GM19239 (cell line): ENCODE measurements at places on chromosomes 1 and 21.

DNA sequence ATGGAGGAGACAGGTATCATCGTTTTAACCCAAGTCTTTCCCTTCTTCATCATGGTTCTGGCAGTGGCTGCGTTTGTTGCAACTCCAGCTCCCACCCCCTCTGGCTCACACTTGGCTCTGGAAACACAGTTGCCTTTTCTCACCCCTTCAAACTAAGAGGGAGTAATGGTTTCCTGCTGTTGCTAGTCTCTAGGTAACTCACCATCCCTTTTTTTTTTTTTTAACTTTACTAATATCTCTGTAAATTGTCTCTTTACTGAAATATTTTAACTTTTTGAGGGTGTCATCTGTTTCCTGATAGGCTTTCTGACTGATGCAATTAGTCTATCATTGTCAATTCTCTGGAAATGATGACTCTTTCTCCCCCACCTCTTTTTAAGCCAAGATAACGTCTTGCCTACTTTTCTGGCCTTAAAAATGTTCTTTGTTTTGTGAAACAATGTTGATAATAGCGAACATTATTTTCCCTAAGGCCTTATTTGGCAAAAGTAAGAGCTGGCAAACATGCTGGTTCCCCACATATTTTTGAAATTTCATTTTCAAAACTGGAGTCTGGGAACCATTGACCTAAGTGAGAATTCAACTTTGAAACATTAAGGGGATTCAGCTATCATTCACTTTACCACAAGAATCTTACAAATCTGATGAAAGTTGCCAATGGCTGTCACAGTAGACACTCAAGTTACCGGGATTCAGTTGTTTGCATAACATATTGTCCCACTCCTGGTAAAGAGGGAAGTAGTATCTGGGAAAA lies 85.3 kb downstream of the LEPR start:
- DNase-seq: no peak

- DNase-seq: no peak
These were observed 57.2 kb upstream of the CNIH3 start for GRCh38 chr1:224558904-224559303.

DNA sequence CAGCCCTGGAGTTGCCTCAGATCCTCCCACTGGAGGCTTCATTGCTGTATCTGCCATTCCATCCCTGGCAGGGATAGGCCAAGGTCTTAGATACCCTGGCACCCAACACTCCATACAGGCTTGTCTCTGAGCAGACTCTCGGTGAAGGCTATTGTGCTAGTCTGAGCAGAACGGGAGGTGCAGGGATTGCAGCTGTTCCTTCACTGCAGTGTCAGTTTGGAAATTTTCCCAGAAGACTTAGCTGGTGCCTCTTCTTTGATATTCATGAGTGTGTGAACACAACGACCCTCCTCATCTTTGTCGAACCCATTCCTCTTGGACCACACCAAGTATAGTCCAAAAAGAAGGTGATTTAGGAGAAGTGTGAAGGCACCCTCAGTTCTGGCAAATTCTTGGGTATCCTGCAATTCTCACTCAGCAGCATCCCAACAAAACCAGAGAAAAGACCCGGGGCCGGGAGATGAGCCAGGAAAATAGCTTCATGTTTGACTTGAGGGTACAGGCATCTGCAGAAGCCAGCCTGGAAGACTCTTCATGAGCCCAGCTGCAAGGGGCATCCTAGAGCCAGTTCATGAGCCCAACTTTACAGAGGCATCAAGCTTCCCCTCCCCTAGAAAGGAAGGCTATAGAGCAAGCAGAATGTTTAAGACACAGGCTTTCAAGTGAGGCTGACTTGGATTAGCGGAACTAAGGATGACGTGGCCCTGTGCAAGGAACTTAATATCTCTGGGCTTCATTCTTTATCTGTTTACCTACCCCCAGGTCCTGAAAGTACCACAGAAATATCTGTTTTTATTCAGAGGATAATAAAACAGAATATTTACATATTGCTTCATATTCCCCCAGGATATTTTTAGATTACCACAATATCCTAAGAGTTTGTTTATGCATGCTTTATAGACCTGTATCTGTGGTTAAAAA lies 38.8 kb upstream of the HAO2 start:
- DNase-seq: no peak

- no peak for DNase-seq
These were observed 186.2 kb downstream of the RHOU start for GRCh38 chr1:228921481-228921880.

GRCh38 chr21:46032100-46032499 lies 50.5 kb downstream of the COL6A1 start:
- DNase-seq: no peak

- DNase-seq: no peak
These were observed 81.9 kb upstream of the NR5A2 start for GRCh38 chr1:199945591-199945990.

DNA sequence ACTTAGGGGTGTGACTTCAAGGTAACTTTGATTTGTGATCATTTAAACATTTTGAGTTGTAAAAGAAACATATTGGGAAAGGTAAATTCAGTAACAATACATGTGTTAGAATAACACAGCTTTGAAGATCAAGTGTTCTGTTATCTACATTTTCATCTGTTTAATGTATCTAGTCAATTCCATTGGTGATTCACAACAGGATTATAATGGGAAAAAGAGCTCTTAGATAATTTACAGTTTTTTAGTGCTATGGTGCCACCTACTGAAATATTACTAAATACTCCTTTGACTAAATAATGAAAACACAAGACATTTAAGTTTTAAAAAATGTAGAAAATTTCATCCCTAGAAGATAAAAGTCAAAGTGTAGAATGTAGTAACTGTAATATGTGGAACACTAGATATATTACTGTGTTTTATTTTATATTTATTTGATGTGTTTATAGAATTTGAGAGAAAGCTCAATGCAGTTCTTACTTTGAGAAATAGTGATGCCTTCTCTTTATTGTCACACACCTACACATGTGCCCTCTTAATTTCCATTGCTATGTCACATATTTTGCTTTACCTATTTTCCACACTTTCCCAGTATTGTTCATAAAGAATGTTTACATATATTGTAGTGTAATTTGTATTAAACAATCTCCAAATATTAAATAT lies 47.4 kb downstream of the PTPRC start:
- DNase-seq: no peak

DNA sequence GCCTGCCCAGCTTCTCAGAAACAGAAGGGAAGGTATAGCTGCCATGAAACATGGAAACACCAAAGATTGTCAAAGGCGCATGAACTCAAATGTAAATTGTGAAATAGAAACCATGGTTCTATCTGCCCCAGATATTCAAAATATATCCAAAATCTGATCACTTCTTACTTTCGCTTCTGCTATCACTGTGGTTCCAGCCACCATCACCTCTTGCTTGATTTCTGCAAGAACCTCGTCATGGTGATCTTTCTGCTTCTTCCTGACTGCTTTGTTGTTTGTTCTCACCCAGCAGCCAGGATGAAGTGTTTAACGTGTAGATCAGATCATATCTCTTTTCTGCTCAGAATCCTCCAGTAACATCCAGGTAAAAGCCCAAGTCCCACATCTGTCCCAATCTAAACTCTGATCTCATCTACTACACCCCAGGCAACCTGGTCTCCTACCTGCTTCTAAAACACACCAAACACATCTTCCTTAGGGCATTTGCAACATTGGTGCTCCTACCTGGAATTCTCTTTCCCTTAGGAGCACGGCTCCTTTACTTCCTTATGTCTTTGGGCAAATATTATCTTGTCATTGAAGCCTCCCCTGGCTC lies 10.5 kb upstream of the LMO4 start:
- no peak for DNase-seq

GRCh38 chr1:182085726-182086125 lies 24.2 kb upstream of the ZNF648 start:
- DNase-seq: no peak

- DNase-seq: no peak
These were observed 199.7 kb downstream of the CAMTA1 start for GRCh38 chr1:6984986-6985385.

DNA sequence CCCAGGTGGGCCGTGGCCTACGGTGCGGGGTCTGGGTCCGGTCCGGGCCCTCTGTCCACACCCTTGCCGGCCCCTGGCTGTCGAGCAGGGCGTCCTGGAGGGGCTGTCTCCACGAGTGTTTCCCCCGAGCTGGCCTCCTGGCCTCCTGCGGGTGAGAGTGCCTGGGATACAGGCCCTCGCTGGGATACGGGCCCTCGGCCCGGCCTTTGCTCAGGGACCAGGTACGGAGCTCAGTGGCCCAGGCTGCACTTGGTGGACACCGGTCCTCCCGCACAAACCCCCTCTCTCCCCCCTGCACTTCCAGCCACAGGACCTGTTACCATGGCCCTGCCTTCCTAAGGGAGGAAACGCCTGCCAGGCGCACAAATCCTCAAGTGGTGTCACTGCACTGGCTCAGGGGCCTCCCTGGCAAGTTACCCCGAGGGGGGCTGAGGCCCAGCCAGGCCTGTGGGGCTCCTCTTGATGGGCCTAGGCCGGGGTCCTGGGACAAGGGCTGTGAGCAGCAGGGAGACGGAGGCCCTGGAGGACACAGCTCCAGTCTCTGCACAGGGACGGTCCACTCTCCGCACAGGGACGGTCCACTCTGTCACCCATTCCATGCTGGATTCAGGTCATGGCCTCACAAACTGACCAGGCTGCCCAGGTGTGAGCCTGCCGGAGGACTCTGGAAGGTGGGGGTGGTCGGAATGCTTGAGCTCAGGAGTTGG lies 18.2 kb upstream of the RNF223 start:
- DNase-seq: no peak

- no peak for DNase-seq
These were observed 73.1 kb downstream of the KCNJ6 start for GRCh38 chr21:37843191-37843590.

GRCh38 chr1:67711158-67711854 lies 26.3 kb downstream of the GADD45A start:
- DNase-seq: no peak

GRCh38 chr1:31785947-31786290 lies 21.8 kb upstream of the ADGRB2 start:
- DNase-seq: no peak

DNA sequence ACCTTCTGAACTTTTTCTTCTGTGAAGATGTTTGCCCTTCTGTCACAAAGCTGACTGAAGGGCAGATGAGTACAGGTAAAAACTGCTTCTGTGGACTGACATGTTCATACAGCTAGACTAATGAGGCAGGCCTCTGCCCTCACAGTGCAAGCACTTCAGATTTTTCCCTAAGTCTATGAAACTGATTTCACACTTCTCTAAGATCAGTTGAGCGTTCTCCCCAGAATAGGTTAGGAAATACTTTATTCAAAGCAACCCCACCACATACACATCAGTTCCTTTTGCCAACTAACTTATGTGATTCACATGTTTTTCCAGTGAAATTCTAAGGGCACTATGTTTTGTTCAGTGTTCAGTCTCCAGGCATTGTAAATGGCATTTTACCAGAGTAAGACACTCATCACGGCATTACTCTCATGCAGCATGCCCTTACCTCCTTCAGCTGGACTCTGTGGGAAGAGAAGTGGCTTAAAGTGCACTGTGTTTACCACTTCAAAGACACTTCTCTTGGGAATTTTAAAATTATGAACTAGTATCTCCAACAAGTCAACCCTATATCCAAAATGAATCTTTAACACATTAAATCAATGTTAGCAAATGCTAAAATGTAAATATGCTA lies 5.4 kb upstream of the PSMG1 start:
- DNase-seq: no peak

DNA sequence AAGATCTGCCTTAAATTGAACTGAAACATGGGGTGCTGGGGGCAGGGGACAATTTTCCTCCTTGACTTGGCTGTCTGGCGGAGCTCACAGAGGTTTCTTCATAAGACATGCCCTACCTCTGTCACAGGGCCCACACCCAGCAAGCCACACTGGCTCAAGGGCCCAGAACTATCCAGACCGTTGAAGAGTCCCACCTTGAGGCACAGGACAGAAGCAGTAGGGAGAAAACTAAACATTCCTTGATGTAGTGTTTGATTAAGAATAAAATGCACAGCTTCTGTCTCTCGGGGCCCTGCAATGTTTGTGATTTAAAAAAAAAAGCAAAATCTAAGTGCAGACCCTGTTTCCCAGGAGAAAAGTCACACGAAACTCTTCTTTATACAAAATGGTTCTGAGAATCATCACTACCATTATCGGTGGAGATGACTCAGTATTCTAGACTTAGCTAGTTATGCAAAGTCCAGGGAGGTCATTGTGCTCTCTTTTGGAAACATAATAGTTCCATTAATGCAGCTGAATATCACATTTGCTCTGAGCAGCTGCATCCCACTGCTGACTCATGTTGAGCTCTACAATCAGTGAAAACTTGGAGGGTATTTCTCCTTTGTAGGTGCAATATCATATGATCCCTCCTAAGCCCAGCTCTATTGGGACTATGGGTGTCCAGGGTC lies 53.6 kb upstream of the DIRAS3 start:
- no peak for DNase-seq

- no peak for DNase-seq
These were observed 81.1 kb upstream of the HMGB4 start for GRCh38 chr1:33782776-33783175.

DNA sequence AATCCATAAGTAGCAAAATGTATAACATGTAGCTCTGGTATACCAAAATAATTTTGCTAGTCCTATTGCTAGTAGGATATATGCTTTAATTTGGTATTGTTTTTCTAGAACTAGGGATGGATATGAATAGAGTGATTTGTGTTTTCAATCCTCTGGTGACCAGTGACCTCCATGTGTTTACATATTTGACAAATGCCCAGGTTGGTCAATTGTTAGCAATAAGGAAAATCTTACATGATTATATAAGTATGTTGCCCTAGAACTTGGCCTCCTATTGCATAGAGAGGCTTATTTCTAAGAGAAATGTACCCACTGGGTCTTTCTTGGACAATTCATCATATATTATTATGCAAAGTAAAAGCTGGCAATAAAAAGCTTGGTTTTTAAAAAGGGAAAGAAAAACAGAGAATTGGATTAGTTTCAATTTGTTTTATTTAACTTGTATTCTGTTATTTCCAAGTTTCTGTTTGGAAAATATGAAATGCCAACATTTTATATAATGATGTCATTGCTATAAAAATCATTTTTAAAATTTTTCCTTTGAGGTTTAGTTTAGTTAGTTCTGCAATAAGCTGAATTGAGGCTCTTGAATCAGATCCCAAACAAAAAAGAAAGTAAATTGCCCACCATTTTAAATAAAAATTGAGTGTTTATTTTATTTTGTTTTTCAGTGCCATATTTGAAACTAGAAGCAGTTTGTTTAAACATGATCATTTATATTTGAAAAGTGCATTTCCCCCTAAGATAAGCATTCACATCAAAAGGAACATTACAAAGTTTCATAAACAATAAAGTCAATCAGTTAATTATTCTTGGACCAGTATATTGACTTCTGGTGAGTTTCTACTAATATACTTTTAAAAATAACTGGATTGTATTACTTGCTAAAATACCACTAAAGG lies 210.9 kb downstream of the ZC3H11B start:
- no peak for DNase-seq

GRCh38 chr1:173554541-173555250 lies 48.2 kb downstream of the SLC9C2 start:
- DNase-seq: no peak
